ENCODE measurements at places on chromosomes 1 and 21. TPM values are rescaled to one million over a fixed set of nuclear protein-coding genes. Genes with fewer than 3 reads are reported as not detected.

BGLAP gene
- total RNA-seq = 0.63 TPM

OR2G6 gene
- total RNA-seq = not detected

ARV1 gene
- 11.0 TPM for total RNA-seq

CNN3 gene
- total RNA-seq = 498 TPM

All from dermis microvascular lymphatic vessel endothelial cell (primary cell).